Esophagus squamous epithelium (tissue), 5 donors: ENCODE measurements at places on chromosomes 4 and X. TPM values are rescaled to one million over a fixed set of nuclear protein-coding genes. Genes with fewer than 3 reads are reported as not detected.

- no peaks in the 10 kb centered on the region for H3K27me3 ChIP-seq
- H3K4me1 ChIP-seq: no peaks in the 10 kb centered on the region
- H3K36me3 ChIP-seq: no peaks in the 10 kb centered on the region
- no peak overlapping the region for H3K4me3 ChIP-seq
Measured at GRCh38 chr4:164011791-164012190, 517.3 kb downstream of the TMA16 start.

GRCh38 chr4:128364565-128364964 is 77.0 kb upstream of the PGRMC2 start:
- no peak overlapping the region for H3K4me3 ChIP-seq
- no peaks in the 10 kb centered on the region for H3K36me3 ChIP-seq
- H3K27me3 ChIP-seq: no peaks in the 10 kb centered on the region
- H3K4me1 ChIP-seq: no peaks in the 10 kb centered on the region

DNA sequence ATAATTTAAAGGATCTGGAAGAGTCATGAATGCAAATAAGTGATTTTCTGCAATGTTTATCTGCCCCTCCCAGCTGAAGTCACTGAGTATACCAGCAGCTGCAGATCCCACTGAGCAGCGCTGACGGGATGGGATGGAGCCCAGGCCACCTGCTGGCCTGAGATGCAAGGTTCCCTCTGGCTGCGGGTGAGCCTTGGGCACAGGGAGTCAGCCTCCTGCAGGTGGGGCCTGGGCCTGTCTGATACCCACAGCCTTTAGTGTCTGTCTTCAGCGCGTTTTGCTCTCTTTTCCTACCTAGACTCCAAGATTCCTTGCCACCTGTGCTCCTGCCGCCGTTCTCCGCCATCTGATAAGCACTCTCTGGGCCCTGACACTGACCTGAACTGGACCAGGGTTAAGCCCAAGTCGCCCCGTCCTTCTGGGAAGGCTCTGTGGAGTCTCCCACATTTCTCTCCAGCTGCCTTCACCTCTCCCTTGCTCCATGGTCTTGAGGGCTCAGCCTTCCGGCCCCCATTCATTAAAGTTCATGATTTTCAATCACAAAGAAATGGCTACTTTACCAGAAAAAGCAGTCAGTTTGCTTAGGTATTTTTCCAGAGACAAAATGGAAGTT is 223.1 kb upstream of the FAT1 start:
- H3K27me3 ChIP-seq: no peaks in the 10 kb centered on the region
- no peaks in the 10 kb centered on the region for H3K36me3 ChIP-seq
- DNase-seq: no peak
- H3K4me3 ChIP-seq: no peak overlapping the region

DNA sequence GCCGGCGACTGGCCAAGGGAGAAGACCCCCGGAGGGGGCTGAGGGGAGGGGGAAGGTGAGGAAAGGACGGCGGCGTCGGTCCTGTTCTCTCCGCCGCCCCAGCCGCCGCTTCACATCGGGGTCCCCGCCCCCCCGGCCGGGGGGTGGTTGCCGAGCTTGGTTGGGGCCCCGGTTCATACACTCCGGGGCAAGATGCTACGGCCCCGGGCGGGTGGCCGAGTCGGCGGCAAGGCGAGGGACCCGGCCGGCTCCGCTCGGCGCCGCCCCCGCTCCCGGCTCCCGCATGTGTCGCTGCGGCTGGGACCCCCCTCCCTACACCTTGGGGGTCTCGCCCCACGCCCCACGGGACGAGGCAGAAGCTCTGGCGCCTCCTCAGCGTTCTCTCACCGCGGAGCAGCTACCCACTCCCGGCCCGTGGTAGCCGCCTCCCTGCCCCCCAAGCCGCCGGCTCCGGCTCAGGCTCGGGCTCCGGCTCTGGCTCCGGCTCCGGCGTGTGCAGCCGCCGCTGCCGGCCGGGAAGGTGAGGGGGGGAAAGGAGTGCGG is 461 bp downstream of the FBXW7 start:
- peak overlapping the region; percentile 96 for H3K4me3 ChIP-seq
- H3K4me1 ChIP-seq: peaks cover 6% of the 10 kb centered on the region
- no peak for DNase-seq
- H3K36me3 ChIP-seq: no peaks in the 10 kb centered on the region

- H3K4me1 ChIP-seq: no peaks in the 10 kb centered on the region
- H3K4me3 ChIP-seq: no peak overlapping the region
- no peak overlapping the region for H3K27ac ChIP-seq
- H3K27me3 ChIP-seq: no peaks in the 10 kb centered on the region
- no peaks in the 10 kb centered on the region for H3K36me3 ChIP-seq
Measured at GRCh38 chrX:66126662-66127061, 37.4 kb upstream of the HEPH start.

GRCh38 chr4:110411574-110412011 is 64.4 kb upstream of the ENPEP start:
- H3K4me3 ChIP-seq: no peak overlapping the region
- no peaks in the 10 kb centered on the region for H3K27me3 ChIP-seq
- no peaks in the 10 kb centered on the region for H3K36me3 ChIP-seq
- H3K27ac ChIP-seq: no peak overlapping the region

GRCh38 chrX:74270393-74270792 is 33.6 kb upstream of the ZCCHC13 start:
- H3K27me3 ChIP-seq: no peaks in the 10 kb centered on the region
- no peaks in the 10 kb centered on the region for H3K4me1 ChIP-seq
- H3K27ac ChIP-seq: no peak overlapping the region
- no peak for DNase-seq
- H3K36me3 ChIP-seq: no peaks in the 10 kb centered on the region

DNA sequence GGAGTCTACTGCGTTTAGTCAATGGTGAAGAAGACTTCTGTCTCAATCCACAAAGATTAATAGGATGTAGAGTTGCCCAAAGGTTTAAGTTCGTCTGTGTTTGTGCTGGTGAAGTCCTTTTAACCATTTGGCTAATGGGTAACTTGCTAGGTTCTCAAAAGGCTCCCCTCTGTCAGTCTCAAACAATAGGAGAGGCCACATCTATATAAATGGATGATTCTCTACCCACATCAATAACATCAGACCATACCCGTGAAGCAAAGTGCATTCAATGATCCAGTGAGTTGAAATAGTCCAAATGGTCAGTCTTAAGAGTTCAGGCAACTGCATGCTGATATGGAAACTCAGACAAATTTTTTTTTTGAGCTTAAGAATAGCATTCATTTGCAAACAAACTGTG is 28.1 kb downstream of the RS1 start:
- no peak for DNase-seq
- no peaks in the 10 kb centered on the region for H3K27me3 ChIP-seq
- H3K4me1 ChIP-seq: no peaks in the 10 kb centered on the region
- H3K4me3 ChIP-seq: no peak overlapping the region
- no peak overlapping the region for H3K27ac ChIP-seq

RRH gene
- total RNA-seq: not detected

TAF7L gene
- total RNA-seq: not detected

SPOCK3 gene
- total RNA-seq: not detected
